A549 treated with GW870086 at 1 μM for 4 hours (cell line): ENCODE measurements at places on chromosomes 2 and 18. TPM values are rescaled to one million over a fixed set of nuclear protein-coding genes. Genes with fewer than 3 reads are reported as not detected.

Gene RNU2-63P
- not detected in 5 replicates for total RNA-seq

Gene HOXD10
- 4.6 to 6.3 TPM (median 5.3 TPM) in 5 replicates for total RNA-seq

Gene NFATC1
- total RNA-seq, result 4.9 to 6.3 TPM (median 6.2 TPM) in 5 replicates

Gene PLCL1
- not detected in 5 replicates for total RNA-seq

Gene SLC5A7
- total RNA-seq, result not detected in 5 replicates

Gene VWA3B
- 0.37 to 0.61 TPM in 2 of 5 replicates, not detected in the others for total RNA-seq

Gene IL1RL1
- total RNA-seq, result 0.53 to 1.4 TPM (median 0.83 TPM) in 5 replicates

Gene RUFY4
- 0.23 TPM in 1 of 5 replicates, not detected in the others for total RNA-seq

Gene AOX1
- total RNA-seq, result 3.8 to 7.2 TPM (median 4.9 TPM) in 5 replicates

Gene NEU2
- not detected in 5 replicates for total RNA-seq

Gene FAM228A
- not detected in 5 replicates for total RNA-seq
